Activated CD4-positive, alpha-beta T cell treated with anti-CD3 and anti-CD28 coated beads, Interleukin-2, amount 50 U/mL, for 24 hours (primary cell): ENCODE measurements at places on chromosomes 4 and X.
A peak's percentile ranks its signal among the peaks of the same experiment; 100 is the strongest.

- no peak for DNase-seq
Observed at GRCh38 chr4:22072240-22072639, 123.7 kb upstream of the KCNIP4 start.

GRCh38 chrX:134162032-134162431 lies 75.0 kb upstream of the CCDC160 start:
- DNase-seq = no peak

DNA sequence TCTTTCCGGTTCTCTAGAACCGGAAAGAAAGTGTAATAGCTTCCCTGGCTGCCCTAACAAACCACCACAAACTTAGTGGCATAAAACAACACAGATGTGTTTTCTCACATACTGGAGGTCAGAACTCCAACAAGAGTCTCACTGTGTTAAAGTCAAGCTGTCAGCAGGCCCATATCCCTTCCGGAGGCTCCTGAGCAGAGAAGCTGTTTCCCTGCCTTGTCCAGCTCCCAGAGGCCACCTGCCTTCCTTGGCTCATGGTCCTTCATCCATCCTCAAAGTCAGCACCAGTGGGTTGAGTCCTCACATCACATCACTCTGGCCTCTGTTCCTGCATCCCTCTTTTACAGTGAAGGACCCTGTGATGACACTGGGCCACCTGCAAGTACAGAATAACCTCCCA lies 49.8 kb upstream of the HMX1 start:
- no peak for DNase-seq

GRCh38 chrX:4936315-4936714 lies 1222.9 kb upstream of the PRKX start:
- no peak for DNase-seq

GRCh38 chr4:153018031-153018430 lies 81.9 kb downstream of the FHDC1 start:
- no peak for DNase-seq

- no peak for DNase-seq
Observed at GRCh38 chr4:4766564-4766963, 92.9 kb upstream of the MSX1 start.

DNA sequence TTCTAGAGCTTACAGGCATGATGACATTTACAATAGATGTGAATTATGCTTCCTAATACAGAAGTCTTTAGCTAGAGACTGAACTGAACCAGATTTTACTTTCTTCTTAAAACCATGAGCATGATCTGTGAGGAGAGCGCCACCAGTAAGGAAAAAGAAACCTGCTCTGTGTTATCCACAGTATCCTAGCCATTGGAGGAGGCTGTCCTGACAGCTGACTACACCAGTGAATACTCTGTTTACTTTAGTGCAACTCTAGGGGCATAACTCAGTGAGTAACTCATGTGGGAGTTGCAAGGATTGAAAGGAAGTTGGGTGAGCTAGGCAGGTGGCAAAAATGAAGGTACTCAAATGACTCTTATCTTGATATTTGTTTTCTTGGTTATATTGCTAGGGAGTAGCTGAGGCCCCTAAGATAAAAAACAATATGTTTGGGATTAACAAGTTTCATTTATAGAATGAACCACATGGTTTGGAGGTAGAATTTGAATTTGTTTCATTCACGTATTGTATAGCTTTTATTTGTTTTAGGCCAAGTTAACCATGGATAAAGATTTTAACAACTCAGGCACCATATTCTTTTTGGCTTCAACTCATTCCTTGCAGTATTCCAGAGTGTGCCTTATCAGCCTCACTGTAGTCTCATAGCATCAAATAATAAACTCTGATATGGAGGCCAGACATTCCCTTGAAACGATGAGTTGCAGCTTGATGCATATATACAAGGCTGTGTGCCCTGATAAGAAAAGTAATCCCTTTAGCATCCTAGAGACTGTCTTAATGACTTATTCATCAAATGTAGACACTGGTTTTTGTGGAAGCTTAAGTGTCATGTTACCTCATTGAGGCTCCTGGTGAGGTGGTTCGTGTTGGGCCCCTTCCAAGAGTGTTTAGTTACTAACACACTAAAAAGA lies 2.5 kb downstream of the BMP3 start:
- DNase-seq = no peak

DNA sequence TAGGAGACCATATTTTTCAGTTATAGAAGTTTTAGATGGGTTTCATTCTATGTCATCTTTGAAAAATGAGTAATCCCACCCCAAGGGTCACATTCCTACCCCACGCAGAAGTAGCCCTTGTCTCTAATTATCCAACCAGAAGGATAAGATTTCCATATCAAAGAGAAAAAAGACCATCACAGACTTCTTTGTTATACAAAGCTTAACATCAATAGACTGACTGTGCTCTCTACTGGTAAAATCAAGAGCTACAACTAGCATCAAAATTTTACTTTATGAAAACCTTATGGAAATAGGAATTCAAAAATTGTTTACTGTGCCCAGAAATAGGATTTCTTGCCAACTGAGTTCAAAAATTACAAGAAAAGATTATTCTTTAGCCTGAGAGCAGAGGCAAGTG lies 24.9 kb downstream of the TNMD start:
- no peak for DNase-seq

GRCh38 chrX:65871671-65872311 lies 168.1 kb downstream of the VSIG4 start:
- no peak for DNase-seq

- DNase-seq = no peak
Observed at GRCh38 chrX:106862972-106863688, 40.0 kb downstream of the RIPPLY1 start.

GRCh38 chrX:47230136-47230868 lies 2.5 kb upstream of the USP11 start:
- DNase-seq = no peak

DNA sequence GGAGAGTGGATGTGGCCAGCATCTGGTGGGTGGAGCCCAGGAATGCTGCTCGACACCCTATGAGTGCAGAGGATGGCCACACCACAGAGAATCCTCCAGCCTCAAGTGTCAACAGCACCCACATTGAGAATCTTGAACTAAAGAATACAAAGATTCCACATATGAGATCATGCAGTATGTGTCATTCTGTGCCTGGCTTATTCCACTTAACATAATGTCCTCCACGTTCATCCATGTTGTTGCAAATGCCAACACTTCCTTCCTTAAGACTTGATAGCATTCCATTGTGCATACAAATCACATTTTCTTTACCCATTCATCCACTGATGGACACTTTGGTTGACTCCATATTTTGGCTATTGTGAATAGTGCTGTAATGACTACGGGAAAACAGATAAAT lies 145.8 kb downstream of the PRKX start:
- no peak for DNase-seq

DNA sequence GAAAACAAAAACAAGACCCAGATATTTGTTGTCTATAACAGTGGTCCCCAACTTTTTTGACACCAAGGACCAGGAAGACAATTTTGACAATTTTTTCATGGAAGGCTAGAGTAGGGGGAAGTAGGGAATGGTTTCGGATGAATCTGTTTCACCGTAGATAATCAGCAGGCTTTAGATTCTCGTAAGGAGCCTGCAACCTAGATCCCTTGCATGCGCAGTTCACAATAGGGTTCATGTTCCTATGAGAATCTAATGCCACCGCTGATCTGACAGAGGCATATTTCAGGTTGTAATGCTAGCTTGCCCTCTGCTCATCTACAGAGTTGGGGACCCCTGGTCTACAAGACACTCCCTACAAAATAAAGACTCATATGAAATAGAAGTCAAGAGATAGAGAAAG lies 229.8 kb downstream of the NDST4 start:
- no peak for DNase-seq

GRCh38 chrX:108456971-108457477 lies 17.4 kb downstream of the COL4A5 start:
- DNase-seq = no peak

GRCh38 chr4:123034023-123034422 lies 111.6 kb upstream of the NUDT6 start:
- no peak for DNase-seq

GRCh38 chr4:100962698-100963097 lies 384.6 kb downstream of the PPP3CA start:
- no peak for DNase-seq

- DNase-seq = no peak
Observed at GRCh38 chr4:38621028-38621684, 42.8 kb upstream of the KLF3 start.

- DNase-seq = no peak
Observed at GRCh38 chr4:106297245-106298035, 18.6 kb downstream of the TBCK start.

GRCh38 chrX:4382273-4382672 lies 668.8 kb upstream of the PRKX start:
- DNase-seq = no peak

GRCh38 chrX:53715346-53715924 lies 28.9 kb upstream of the HUWE1 start:
- no peak for DNase-seq

- no peak for DNase-seq
Observed at GRCh38 chr4:41748571-41749475, at the start of gene PHOX2B. TSS of gene PHOX2B (minus strand) at chr4:41748725. CDS start at chr4:41748610, 115 bp downstream.

- peak; percentile 19 for DNase-seq
Observed at GRCh38 chrX:19627533-19627932, 112.2 kb upstream of the MAP3K15 start.

- no peak for DNase-seq
Observed at GRCh38 chrX:153588021-153588781, 10.7 kb downstream of the CCNQ start.

- no peak for DNase-seq
Observed at GRCh38 chrX:116490104-116490503, 27.3 kb upstream of the CT83 start.

DNA sequence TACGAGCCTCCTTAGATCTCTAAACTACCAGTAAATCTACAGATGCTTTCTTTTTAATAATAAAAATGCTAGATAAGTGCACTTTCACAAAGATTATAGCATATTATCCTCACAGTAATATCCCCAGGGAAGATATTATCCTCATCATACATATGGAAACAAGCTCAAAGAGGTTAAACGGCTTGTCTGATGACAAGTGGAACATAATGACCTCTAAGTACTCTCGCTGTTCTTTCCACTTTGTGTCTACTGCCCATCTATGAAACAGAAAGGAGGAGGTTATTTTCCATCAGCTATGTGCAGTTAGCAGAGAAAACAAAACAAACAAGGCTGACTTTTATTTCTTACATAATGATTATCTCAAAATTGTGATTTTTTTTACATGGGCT lies 42.8 kb upstream of the PRDM8 start:
- DNase-seq = no peak

- DNase-seq = no peak
Observed at GRCh38 chr4:63459329-63459728, 949.9 kb downstream of the TECRL start.

- no peak for DNase-seq
Observed at GRCh38 chrX:104270212-104270611, 15.5 kb upstream of the ESX1 start.

DNA sequence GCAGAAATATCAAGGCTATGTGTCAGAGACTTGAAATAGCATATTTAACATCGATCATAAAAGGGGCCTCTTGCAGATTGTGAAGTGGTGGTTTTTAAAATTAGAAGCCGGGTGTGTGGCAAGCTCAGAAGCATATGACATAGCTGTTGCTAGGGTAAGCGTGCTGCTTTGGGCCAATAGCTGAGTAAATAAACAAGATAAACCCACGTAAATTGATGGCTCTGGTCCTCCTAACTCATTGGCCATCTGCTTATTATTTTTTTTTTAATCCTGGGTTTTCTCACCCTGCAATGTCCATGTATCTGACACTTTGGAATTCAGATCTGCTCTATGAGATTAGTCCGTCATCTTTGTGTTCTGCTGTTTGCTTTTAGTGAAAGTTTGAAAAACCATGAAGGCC lies 32.6 kb upstream of the STOX2 start:
- no peak for DNase-seq

GRCh38 chrX:154596290-154596929 lies 11.5 kb downstream of the CTAG1A start:
- no peak for DNase-seq

DNA sequence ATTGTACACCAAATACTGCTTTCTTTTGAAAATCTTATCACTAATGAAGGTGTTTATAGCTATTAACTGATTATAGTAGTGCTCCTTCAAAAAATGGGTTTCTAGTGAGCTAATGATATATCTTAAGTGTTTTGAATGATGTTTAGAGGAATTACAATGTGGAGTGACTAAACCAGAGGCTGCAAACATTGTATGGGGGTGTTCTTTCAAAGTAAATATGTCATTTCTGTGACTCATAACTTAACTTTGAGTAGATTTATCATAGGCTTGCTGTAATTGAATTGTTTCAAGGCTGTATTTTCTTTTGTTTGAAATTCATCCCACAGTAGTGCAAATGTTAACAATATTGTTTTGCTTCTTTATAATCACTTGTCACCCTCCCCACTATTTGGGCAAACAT lies 141.6 kb downstream of the IL1RAPL2 start:
- DNase-seq = no peak

DNA sequence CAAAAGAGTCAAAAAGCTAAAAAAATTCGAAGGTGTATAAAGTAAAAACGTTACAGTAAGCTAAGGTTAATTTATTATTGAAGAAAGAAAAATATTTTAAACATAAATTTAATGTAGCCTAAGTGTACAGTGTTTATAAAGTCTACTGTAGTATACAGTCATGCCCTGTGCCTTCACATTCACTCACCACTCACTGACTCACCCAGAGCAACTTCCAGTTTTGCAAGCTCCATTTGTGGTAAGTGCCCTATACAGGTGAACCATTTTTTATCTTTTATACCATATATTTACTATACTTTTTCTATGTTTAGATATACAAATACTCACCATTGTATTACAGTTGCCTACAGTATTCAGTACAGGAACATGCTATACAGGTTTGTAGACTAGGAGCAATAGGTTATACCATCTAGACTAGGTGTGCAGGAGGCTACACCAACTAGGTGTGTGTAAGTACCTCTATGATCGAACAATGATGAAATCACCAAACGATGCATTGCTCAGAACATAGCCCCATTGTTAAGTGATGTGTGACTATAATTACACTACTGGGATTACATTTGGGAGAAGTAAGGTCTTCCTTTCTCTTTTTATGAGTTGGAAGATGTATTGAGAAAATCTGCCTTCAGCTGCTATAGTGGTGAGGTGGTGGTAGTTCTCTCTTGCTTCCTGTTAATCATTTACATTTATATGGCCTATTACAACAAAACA lies 27.2 kb downstream of the TMSB4X start:
- DNase-seq = no peak

DNA sequence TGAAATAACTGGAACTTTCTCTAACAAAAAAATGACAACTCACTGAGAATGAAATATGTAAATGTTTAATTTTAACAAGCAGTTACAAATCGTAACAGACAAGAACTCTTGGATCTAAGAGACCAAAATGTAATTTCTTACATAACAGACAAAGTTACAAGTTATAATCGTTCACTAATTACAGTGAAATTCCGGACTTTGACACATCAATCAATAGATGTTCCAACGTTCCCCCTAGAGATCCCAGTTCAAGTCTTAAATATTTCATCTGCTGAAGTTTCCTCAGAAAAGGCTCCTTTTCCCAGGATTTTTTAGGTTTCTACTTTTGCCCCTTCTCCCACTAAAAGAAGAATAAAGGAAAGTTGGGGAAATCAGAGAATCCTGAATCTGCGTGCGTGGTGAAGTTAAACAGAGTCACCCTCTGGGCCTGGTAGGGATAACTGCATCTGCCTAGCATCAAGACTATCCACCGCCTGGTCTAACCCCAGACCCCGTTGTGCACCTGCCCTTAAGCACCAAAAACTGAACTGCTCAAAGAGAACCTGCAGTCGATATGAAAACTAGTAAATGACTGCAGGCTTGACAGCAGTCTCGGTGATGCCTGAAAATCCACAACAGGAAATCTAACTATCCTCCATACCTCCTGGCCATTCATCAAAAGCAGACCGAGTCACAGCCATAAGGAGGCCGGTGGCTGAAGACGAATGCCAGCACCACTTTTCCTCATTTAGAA lies 2.3 kb downstream of the IRF2 start:
- DNase-seq = no peak

GRCh38 chrX:101108284-101108683 lies 10.3 kb downstream of the CENPI start:
- no peak for DNase-seq
